ENCODE measurements at places on chromosomes 5 and 9.

- no peak for DNase-seq
Observed at GRCh38 chr9:73889023-73889422, 608.1 kb upstream of the RORB start.

DNA sequence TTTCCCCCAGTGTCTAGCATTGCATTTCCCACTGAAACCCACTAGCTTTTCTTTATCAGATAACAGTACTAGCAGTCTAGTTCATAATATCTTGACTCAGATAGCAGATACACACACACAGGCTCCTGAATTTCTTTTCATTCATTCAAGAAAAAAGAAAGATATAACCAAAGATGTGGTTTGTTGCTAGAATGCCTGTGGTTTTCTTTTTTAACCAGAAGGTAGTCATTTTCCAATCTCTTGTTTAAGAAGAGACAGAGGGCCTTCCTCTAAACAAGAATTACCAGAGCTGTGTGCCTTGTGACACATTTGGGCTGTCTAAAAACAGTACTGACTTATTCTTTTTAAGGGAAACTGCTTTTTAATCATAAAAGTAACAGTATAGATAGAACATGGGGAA lies 167.3 kb downstream of the PJA2 start:
- DNase-seq = no peak

DNA sequence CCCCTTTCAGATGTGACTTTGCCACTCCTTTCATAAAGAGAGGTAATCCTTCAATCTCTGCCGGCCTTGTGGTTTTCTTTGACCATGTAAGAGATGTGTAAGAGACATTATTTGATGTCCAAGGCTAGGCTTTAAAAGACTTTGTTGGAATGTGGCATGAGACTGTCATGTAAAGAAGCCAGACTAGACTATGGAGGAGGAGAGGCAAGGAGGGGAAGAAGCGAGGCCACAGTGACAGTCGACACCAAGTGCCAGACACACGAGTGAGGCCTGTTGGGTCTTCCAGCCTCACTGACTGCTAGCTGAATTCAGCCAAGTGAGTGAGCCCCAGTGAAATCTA lies 1013.3 kb downstream of the MAT2B start:
- DNase-seq = no peak

- DNase-seq = no peak
Observed at GRCh38 chr5:107513337-107514085, 157.2 kb downstream of the EFNA5 start.

DNA sequence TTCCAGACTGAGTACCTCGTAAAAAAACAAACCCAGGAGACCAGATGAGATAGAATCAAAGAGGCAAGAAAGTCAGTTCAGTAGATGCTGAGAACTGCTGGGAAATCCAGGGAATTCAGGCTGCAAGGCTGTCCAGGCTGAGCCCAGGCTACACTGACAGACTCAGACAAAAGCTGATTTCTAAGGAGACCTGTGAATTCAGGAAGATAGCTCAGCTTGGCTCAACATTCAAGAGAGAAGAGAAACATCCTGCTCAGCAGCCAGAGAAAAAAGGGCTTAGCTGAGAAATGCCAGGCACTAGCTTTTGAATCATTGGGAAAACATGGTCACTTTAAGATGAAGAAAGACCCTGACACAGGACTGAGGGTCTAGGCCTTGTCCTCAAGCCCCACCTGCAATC lies 118.2 kb upstream of the SLC44A1 start:
- no peak for DNase-seq

DNA sequence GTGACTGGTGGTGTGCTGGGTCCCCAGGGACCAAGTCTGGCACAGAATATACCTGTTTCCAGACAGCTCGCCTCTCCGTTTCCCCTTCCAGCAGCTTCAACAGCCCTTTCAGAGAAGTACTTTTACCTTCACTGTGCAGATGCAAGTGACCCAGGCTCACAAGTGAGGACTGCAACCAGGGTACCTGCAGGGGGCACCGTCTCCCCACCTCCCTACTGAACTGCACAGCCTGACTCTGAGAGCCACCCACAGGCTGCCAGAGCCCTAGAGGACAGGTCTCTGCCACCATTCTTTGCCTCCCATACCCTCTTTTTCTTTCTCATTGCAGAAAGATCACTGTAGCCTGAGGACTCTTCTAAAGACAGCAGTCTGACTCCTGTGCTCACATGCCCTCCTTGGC lies 15.4 kb downstream of the IL9 start:
- DNase-seq = no peak

DNA sequence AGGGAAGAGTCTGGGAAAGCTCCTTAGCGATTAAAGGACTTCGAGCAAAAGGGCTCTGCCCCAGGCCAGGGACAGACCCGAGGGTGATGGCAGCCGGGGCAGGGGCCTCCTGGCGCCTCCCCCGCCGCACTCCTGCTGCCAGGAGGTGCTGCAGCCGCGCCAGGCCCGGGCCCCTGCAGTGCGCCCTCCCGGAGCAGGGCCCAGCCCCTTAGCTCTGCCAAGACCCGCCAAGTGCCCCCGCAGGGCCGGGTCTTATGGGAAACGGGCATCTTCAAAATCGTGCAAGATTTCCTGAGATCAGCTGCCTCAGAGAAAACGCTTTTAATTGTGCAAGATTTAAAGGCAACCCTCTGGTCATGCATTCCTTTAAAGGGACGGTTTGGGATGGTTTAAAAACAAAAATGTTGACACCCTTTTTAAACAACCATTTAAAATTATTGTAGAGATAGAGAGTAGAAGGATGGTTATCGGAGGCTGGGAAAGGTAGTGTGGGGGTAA lies 52.4 kb downstream of the CDC14B start:
- no peak for DNase-seq

GRCh38 chr5:147336876-147337275 lies 102.0 kb downstream of the STK32A start:
- DNase-seq = no peak

DNA sequence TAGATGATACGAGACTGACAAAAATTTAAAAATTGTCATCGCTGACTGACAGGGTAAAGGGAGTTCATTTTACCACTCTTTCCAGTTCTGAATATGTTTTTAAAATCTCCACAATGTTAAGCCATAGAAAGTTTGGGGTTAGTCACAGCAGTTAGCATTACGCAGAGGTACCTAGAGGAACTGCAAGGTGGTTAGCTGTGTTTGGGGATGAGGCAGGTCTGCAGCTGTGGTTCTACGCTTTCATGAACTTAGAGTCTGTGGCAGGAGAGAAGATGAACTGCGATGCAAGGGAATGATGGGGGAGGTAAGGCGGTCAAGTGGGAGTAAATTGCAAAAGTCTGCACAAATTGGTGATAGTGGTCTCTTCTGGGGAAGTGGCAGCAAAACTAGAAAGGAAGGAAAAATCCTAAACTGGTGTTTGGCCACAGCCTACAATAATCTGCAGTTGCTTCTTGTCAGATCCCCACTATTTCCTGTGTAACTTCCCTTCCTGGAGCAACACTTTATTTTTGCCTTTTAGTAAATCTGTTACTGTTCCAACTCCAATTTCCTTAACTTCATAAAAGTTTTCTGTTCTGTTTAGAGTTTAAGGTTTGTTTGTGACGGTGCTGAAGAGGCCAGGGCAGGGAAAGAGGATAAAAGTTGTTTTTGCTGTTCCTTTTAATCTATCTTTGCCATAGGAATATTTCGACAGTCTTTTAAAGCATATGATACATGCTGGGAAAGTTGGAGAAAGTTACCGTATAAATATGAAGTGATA lies 38.6 kb upstream of the SNX2 start:
- DNase-seq = no peak
